ENCODE measurements at places on chromosomes 6 and 20.
A peak's percentile ranks its signal among the peaks of the same experiment; 100 is the strongest.

DNA sequence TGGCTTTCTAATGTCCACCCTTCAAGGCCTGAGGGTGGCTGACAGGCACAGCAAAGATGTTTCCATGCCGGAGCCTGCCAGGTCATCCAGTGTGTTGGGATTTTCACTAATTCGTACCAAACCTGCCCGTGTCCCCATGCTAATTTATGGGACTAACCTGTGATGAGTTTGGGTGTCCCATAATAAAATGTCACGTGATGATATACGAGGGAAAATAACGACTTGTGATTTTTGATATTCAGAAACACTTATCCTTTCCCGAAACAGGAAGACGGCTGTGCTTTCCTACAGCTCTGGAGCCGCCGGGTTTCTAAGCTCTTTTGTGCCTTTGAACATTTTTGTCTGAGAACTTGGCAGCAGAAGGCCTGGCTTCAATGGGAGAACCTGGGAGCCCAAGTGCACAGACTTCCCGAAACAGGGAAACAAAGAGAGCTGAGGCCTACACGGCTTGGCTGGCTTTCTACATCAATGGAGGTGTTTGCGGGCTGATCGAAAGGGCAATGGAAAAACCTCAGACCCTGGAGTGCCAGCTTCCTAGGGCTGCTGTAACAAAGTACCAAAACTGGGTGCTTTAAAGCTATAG is 171.9 kb upstream of the JARID2 start:
- DNase-seq: no peak

GRCh38 chr6:42301986-42302385 is 84.3 kb upstream of the MRPS10 start:
- no peak for DNase-seq

- no peak for DNase-seq
Observed at GRCh38 chr6:118511930-118512715, 36.0 kb upstream of the PLN start.

DNA sequence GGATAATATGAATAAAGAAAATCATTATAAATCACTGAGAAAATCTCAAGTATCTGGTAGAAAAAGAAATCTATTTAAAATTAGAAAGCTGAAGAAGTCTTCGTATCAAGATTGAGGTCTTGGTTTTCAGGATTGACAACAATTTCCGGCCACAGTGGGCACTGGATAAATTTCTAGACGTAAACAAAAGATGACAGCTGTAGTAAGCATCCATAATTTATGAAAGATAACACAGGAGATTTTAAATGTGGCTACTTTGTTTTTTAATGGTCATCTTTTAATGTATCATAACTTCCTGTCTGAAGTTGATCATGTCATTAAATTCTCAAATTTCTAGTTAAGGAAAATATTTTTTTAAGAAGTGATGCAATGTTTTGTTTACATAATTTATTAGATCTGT is 444.2 kb downstream of the HTR1B start:
- DNase-seq: no peak

GRCh38 chr6:142323377-142323776 is 21.6 kb downstream of the ADGRG6 start:
- no peak for DNase-seq

DNA sequence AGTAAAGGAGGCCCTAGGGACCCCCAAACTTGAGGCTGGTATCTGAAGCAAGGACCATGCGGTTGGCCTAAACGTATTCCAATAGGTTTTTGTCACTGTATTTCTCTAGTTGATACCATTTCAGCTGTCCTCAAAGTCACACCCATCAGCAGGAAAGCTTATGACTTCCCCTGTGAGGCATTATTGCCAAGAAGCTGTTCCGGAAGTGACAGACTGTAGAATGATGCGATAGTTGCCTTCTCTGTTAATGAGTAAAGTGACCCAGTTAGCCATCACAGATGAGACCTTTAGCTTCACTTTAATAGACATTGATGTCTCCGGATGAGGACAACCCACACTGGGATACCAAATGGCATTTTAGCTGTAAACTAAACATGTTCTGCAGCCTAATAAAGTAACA is 147.9 kb downstream of the RNGTT start:
- DNase-seq: no peak

DNA sequence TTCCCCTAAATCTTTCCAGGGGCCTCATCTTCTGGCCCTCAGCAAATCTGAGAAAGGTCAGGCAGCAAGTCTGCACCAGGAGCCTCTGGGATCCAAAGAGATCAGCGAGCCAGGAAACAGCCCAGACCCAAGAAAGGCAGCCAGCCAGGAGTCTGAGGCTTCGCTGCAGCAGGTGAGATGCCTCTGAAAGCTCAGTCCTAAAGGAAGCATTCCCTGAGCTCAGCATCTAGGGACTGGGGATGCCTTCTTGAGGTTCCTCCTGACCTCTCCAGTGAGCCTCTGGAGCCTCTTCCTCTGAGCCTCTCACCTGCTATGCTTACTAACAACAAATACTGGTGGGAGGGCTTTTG is 118.8 kb upstream of the MAFB start:
- DNase-seq: no peak

GRCh38 chr20:41746635-41747034 is 128.5 kb upstream of the CHD6 start:
- DNase-seq: no peak

- no peak for DNase-seq
Observed at GRCh38 chr6:139699335-139699734, 324.9 kb upstream of the CITED2 start.

DNA sequence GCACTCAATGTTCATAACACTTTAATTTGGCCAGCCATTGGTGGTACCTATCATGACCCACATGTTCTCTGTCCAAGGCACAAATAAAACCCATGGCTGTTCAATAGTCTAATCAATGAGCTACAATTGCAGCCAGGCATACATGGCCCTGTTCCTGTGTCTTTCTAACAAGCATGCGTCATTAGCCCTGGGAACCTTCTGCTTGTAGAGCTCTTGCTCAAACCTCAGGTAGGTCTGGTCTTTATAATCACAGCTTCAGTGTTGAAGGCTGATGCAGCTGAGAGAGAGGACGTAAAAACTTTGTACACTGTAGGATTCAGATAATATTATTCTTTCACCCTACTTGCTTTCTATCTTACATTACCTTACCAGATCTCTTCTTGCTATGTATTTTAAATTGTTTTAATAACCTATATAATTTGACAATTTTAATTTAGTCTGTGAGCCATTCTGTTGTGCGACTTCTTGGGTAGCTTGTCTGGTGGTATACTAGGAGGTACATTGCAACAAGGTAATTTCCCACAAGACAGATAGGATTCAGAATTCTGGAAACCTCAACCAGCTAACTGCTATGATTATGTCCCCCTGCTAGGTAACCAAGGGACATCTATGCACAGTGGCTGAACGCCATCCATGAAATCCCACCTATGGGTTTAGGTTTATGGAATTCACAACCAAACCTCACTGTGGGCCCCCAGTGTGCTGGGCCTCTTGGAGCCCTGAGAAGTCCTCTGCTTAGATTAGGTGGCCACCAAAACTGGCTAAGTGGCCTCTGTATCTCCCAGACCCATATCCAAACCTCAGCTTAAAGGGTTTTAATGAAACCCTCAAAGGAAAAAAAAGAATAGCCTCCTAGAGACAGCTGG is 55.4 kb upstream of the RIPOR2 start:
- DNase-seq: no peak

GRCh38 chr6:106293116-106293515 is 32.4 kb downstream of the ATG5 start:
- no peak for DNase-seq

DNA sequence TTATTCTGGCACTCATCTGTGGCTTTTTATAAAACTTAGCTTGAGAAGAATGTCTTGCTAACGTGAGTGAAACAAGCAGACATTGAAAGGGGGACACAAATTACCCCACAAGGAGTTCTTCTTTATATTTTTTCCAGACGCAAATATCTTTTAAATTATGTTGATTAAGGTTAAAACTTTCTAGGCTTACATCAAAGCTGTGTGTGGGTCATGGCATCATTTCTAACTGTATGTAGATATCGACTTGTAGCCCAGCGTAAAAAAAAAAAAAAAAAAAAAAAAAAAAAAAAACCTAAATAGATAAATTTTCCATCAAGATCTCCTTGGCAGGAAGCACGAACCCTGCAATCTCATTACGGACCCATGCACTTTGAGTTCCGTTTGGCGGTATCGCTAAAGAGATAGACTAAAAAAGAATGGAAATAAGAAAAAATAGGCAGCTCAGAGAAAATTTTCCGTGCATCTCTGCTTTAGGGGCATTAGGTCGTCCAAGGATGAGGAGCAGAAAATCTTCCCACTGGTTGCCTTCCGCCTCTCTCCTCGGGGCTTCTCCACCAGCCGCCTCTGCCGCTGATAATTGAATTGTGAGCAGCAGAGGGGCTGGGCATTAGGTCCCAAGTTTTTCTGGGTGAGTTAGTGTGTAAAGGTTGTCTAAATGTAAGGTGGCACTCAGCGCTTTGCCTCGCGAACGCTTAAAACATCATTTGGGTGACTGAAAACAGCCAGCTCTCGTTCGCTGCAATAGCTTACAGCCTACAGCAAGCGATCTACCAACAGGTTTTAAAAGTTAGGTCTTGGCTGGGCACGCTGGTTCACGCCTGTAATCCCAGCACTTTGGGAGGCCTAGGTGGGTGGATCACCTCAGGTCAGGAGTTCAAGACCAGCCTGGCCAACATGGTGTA is 194.0 kb downstream of the TRIM27 start:
- DNase-seq: no peak

DNA sequence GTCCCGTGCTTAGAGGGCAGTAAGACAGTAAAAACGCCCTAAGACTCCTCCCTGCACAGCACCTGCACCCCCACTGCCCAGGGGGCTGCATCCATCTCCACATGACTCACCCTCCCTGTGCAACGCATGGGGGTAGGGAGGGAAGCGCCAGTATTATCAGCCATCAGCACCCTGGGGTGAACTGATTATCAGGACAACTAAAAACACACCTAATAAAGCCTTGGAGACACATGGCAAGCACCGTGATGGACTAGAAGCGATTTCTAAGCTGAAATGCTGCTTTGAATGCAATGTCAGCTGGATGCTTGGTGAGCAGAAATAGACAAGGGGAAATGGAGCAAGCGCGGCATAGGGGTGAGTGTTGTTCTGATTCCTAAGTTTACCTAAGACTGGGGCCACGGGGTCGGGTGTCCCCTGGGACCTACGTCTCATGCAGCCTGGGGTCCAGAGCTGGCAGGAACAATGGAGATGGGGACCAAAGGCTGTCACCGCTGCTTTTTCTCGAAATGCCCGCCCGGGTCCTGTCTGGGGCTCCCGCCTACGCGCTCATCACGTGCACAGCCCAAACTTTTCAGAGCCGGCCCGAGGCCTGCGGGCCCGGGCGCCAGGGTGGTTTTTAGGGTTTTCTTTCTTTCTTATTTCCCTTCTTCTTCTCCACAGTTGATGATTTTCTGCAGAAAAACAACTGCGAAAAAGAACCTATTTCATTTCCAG is 702 bp upstream of the TNFAIP3 start:
- DNase-seq: no peak

DNA sequence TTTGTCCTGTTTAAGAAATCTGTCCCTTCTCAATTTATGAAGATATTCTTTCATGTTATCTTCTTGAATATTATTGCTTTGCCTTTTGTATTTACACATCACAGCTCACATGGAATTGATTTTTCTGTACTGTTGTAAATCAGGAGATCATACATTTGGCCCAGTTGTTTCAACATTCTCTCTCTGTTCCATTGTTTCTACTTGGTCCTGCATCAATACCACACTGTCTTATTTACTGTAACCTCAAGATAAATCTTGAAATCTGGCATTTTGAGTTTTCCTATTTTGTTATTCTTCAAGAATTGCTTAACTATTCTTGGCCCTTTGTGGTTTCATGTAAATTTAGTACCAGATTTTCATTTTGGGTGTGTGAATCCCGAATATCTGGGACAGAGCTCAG is 121.7 kb upstream of the CCN2 start:
- no peak for DNase-seq

GRCh38 chr6:106882601-106883518 is 91.7 kb downstream of the CD24 start:
- no peak for DNase-seq

- no peak for DNase-seq
Observed at GRCh38 chr6:163531122-163531521, 116.6 kb downstream of the QKI start.

DNA sequence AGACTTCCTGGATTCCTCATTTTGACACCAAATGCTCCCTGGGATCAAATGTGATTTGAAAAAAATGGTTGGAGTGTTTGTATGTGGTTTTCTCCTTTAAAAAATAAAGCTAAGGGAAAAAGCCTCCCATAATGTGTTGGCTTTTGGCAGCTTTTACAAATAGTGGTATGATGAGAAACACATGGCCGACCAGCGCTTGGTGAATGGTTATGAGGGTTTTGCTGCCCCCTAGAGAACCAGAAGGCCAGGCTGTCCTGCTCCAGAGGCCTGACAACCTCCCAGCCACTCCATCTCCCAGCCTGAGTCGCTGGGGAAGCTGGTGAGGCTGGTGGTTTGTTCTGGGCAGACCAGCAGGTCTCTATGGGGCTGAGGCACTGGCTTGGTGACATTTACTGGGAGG is 69.3 kb downstream of the CLIC5 start:
- DNase-seq: peak; percentile 56

Data from hepatic stellate cell (primary cell).